ENCODE measurements at places on chromosomes 11 and 22.

DNA sequence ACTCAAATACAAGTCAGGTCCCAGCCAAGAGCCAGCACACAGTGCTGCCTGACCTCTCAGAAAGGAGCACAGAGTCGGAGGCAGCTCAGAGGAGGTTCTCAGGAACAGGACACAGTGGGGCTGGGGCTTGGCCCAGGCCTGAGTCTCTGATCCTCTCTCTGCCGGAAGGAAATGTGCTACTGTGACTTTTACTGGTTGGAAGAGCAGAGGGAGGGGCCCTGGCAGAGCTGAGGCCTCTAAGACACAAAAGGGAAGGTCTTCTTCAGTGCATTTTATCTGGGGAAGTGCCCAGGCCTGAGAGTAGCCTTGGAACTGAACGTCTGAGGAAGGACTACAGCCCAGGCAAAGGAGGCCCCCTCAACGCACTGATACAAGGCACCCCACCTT, 16.2 kb upstream of the CASTOR1 start:
- no peak for DNase-seq

- no peak for DNase-seq
Observed at GRCh38 chr11:29448246-29448877, 568.5 kb downstream of the KCNA4 start.

DNA sequence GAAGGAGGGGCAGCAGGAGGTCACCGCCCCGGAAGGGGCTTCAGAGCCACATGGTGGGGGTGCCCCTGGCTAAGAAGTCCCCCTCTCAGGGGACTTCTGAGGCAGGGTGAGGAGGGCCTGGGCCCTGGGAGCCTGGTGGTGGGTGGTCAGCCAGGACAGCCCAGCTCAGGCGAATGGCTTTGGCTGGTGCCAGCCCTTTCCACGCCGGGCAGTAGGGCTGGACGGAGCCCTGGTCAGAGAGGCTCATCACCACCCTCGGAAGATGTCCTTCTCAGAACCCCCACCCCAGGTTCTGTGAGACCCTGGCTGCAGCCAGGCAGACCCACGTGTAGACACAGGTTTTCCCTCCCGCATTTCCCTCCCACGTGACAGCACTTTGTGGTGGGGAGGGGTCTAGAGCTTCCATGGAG, 35.9 kb downstream of the OSBPL5 start:
- no peak for DNase-seq

- DNase-seq: no peak
Observed at GRCh38 chr11:122737951-122738693, 82.6 kb downstream of the UBASH3B start.

- no peak for DNase-seq
Observed at GRCh38 chr11:22752908-22753310, 76.7 kb downstream of the SVIP start.

DNA sequence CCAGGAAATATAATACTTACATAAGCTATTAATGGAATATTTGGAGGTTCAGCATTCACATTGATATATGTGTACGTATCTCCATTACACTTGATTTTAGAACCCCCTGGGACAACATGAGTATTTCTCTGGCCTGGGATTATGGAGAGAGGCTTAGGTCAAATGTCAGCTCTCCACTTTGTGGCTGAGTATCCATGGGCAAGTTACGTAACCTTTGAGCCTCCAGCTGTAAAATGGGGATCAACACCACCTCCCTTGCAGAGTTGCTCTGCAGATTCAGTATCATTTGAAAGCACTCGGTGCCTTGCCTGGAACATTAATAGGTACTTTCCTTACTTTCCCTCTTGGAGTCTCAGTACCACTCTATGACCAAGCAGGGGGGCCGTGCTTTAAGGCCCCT, 33.2 kb downstream of the C22orf31 start:
- no peak for DNase-seq

DNA sequence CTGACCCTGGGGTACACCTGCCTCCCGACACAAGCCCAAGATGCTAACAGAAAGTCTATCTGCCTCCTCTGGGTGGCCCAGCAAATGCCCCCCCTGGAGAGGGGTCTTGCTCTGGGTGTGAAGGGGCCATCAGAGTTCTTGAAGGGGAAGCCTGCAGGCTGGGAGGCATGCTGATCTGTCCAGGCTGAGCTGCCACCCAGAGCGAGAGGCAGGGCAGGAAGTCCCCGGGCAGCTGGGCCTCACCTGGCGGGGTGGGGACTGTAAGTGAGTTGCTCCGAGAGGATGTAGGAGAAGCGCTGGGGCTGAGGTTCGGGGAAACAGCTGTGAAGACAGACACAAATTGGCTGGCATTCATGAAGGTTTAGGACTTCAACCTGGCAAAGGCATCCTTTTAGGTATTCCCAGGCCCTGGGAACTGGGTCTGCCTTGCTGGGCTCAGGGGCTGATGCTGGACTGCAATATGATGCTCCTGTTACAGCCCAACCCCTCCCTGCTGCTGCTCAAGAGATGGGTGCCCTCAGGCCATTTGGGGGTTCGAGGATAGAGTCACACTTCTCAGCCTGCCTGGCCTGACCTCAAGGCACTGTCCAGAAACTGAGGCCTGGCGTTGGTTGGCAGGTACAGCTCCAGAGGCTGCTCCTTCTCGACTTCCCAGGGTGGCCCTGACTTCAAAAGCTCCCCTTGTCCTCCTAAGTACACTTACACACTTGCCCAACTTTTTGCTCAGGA, 60.2 kb upstream of the LYVE1 start:
- no peak for DNase-seq

DNA sequence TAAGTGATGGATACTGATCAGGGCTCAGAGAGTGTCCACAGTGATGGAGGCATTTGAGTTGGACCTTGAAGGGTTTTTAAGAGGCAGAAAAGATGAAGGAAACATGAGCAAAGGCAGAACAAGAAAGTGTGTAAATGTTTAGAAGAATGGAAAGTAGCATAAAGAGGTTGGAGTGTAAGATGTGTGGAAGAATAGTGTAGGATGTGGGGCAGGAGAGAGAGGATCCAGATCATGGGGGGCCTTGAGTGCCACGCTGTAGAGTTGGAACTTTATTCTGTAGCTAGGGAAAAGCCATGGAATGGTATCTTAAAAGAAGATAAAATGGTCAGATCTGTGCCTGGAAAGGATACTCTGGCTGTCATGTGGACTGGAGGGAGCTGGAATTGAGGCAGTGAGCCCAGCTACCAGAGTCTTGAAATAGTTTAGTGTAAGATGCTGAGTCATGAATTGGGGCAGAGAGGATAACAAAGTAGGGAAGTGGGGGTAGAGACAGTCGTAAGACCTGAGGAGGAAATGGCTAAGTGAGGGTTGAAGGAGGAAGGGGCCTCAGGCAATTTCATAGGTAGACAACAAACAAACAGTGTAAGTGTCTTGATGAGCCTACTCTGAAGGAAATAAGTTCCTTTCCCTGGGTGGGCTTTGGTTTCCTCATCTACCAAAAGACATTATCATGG, 6.7 kb downstream of the KCNE3 start:
- no peak for DNase-seq

- DNase-seq: no peak
Observed at GRCh38 chr11:91173701-91174100, 950.9 kb upstream of the CHORDC1 start.

DNA sequence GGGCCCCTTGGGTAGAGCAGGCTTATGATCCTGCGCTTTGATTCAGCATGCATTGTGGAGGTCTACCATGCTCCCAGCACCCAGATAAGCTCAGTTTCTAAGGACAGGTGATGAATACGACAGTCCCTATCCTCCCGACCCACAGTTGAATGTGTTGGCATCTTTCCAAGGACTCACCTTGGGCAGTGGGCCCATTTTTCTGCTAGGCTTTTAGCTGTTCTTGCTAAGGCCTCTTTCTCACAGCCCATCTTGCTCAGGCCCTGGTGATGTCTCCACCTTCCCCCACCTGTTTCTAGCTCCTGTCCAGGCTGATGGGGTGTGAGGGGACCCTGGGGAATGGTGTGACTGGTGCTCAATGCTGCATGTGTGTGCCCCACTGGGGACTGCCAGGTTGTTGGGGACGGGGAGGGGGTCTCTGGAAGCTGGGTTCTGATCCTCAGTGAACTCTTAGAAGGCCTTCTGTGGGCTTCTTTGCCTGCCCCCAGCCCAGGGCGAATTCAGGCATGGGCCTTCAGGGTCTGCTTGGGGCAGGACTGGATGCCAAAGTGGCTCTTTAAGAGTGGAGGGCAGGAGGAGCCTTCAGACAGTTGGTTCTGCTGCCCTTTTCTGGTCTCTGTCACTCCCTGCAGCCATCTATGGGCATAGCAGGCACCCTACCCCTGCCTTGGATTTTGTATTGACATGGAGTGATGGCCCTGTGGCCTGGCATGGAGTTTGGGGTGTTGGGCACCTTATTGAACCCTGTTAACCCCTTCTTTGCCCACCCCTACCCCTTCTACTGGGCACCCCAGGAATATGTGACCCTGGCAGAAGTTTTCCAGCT, 33.1 kb downstream of the PHLDB1 start:
- DNase-seq: no peak
